ENCODE measurements at places on chromosomes 13 and 19.
A peak's percentile ranks its signal among the peaks of the same experiment; 100 is the strongest.

DNA sequence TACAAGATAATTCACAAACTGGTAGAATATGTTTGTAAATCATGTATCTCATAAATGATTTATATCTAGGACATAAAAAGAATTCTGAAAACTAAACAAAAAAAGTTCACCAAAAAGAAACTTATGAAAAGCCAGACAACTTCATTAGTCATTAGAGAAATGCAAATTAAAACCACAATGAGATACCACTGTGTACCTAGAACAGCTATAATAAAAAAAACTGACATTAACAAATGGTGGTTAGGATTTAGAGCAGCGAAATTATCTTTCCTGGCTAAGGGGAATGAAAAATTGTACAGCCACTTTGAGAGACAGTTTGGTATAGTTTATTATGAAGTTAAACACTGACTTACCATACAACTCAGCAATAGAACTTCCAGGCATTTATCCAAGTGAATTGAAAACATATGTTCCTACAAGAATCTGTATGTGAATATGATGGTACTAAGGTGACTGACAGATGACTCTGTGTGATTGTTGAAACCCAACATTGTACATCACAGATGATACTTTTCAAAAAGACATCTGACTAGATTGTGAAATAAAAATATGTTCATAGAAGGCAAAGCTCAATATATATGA, 41.8 kb downstream of the UGGT2 start:
- DNase-seq = no peak

DNA sequence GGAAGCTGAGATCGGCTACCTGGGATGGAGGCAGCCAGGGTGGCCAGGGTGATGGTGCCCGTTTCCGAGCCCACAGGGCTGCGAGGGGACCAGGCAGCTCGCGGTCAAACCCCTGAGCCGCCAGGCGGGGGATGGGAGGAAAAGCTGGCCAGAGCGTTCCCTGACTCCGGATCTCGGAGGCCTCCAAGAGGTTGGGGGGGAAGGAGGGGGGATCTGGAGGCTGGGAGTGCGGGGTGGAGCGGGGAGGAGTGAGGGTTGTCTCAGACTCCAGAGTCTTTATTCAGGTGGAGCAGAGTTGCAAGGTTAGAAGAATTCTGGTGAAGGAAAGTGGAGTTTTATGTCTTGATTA, 1.1 kb downstream of the CACNG7 start:
- DNase-seq = no peak

- DNase-seq = no peak
These were observed 138.5 kb upstream of the DACH1 start for GRCh38 chr13:72005455-72005854.

DNA sequence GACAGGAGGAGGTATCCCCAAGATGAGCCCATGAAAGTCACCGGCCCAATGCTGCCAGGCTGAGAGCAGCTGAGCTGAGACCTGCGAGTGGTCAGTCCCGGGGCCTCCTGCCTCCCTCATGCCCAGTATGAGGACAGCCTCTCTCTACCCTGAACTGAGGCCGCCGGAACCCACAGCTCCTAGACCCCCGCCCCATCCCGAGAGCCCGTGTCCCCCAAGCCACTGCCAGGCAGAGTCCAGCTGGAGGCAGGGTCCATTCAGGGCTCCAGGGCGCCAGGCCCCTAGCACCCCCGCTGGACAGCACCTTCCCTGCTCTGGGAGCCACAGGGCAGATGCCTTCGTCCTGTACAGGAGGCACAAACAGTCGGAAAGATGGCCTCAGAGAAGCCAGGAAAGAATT, 38.7 kb downstream of the MLLT1 start:
- DNase-seq = no peak

DNA sequence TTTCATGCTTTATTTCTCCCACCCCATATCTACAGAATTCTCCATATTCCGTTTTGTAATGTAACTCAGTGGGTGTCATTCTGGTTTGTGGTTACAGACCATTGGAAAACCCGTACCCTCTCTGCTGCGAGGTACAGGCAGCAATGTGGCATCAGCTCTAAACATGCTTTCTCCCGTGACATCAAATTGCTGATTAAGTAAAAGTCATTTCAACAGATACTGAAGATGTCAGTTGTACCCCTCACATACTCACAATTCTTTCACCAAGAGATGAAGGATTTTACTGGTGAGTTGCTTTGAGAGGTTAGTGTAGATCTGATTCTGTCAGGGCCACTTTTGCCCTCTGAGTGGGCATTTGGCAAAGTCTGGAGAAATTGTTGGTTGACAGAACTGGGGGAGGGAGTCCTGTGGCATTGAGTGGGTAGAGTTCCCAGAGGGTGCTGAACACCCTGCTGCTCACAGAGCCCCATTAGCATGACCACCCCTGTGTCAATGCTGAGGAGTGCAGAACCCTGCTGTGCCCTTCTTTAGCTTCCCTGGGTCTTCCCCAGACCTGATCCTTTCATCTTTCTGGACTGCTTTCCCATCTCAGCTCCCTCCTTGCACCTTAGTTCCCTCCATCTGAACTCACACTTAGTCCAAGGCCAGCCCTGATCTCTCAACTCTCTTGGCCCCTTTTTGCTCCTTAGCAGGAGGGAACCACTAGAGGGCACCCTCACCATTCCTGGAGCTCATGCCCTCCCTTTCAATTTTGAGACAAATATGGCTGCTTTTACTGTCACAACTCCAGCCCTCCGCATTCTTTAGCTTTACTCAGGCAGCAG, 39.9 kb upstream of the CEACAM8 start:
- DNase-seq = no peak

GRCh38 chr13:110965038-110965754, 50.3 kb upstream of the ANKRD10 start:
- DNase-seq = no peak

DNA sequence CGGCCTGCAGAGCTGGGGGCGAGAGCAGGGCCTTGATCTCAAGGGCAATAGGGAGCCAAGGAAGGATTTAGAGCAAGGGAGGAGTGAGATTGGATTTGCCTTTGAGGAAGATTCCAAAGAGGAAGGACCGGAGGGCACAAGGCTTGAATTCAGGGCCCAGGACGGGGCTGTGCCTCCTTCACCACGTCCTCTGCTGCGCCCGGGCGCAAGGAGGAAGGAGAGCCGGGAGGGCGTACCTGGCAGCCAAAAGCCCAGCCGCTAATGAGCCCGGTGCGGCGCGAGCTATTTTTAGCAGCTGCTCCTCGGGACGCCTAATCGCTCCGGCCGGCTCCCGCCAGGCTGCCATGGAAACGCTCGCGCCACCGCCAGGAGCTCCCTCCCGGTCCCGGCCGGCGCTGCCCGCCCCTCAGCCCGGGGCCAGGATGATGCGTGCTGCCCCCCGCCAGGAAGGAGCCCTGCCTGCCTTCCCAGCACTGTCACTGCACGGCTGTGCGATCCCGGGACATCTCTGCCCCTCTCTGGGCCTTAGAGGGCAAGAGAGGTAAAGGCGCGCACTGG, 31.3 kb downstream of the TINCR start:
- DNase-seq = no peak

DNA sequence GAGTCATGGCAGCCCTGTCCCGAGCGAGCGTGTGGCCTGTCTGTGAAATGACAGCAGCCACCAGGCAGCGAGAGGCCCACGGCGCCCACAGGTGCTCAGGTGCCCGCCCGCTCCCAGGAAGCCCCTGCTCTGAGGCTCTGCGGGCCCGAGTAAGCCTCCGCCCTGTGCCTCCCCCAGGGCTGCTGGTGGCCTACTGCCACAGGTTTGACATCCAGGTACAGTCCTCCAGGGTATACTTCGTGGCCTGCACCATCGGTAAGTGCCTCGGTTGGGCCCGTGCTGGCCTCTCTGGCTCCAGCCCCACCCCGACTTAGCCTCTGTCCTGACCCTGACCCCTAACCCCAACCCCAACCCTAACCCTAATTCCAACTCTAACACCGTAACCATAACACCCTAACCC, 15.0 kb upstream of the TMPRSS9 start:
- DNase-seq = no peak

DNA sequence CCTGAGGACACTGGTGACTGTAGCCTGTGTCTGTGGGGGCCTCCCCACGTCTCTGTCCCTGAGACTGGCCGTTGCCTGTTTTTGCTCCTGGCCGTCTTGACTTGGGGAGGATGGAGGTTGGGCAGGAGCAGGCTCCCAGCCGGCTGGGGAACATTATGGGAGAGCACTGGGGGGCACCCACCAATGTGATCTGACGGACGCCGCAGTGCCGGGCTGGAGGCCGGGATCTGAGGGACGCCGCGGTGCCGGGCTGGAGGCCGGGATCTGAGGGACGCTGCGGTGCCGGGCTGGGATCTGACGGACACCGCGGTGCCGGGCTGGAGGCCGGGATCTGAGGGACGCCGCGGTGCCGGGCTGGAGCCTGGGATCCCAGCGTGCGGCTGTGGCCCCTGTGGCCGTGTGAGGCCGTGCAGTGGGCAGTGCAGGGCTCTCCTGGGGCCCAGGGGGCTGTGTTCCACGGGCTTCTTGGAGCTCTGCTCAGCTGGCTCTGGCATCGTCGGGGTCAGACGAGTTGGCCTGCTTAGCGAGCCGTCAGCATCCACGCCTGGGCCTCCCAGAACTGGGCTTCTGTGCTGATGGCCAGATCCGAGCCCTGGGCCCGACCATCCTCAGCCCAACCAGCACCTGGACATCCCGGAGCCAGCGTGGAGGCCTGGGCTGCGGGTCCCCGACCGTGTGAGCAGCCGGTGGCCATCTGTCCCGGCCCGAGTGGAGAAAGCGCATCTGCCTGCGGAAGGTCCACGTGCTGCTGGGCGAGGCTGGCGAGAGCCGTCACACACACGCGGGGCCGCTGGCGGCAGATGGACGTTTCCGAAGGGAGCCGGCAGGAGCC, 45.8 kb downstream of the GAS6 start:
- no peak for DNase-seq

DNA sequence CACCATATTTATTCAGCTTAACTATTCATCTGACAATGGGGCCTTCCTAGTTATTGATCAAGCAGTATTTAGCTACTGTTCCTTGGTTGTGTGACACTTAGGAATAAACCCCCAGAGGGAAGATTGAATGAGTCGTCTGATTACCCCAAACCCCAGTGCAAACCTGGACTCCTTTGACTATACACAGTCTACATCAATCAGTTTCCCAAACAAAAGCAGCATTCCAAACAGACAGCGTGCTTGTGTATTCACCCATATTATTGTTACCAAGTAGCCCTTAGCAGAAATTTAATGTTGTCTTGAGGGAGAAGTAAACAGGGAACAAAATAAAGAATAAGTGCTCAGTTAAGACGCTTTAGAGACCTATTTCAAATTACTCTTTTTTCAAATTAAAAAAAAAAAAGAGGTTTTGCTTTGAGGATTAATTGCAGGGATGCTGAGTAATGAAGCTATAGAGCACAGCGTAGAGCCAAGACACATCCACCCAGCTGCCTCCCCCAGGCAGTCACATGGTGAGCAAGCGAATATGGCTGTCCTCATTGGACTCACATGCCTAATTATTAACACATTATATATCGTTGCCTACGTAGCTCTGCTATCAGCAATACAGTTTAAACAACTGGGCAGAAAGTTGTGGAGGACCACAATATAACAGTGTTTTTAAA, 14.7 kb upstream of the B3GLCT start:
- no peak for DNase-seq

- DNase-seq = no peak
These were observed 67.9 kb upstream of the FRY start for GRCh38 chr13:31963631-31964030.

- DNase-seq = no peak
These were observed 66.9 kb downstream of the MIPEP start for GRCh38 chr13:23822252-23822824.

- no peak for DNase-seq
These were observed 350.7 kb downstream of the LMO7 start for GRCh38 chr13:75986818-75987217.

- no peak for DNase-seq
These were observed 17.3 kb downstream of the CKM start for GRCh38 chr19:45305421-45305820.

GRCh38 chr19:49553451-49554271, 25.9 kb downstream of the RCN3 start:
- DNase-seq = no peak

DNA sequence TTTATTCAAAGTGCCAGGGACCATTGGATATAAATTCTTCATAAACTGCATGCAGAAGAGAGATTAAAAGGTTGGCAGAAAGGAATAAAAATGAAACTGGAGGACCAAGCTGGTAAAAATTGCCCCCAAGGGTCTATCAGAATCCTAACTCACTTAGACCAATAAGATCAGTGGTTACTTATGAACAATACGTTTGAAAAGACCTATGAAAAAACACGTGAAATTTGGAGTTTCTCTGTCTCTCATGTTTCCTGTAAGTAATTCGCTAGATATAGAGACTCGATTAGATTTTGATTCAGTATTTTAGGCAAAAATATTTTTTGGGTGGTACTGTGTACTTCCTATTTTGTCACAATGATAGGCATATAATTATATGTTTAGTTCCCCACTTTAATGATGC, 22.9 kb downstream of the GARRE1 start:
- DNase-seq = no peak

DNA sequence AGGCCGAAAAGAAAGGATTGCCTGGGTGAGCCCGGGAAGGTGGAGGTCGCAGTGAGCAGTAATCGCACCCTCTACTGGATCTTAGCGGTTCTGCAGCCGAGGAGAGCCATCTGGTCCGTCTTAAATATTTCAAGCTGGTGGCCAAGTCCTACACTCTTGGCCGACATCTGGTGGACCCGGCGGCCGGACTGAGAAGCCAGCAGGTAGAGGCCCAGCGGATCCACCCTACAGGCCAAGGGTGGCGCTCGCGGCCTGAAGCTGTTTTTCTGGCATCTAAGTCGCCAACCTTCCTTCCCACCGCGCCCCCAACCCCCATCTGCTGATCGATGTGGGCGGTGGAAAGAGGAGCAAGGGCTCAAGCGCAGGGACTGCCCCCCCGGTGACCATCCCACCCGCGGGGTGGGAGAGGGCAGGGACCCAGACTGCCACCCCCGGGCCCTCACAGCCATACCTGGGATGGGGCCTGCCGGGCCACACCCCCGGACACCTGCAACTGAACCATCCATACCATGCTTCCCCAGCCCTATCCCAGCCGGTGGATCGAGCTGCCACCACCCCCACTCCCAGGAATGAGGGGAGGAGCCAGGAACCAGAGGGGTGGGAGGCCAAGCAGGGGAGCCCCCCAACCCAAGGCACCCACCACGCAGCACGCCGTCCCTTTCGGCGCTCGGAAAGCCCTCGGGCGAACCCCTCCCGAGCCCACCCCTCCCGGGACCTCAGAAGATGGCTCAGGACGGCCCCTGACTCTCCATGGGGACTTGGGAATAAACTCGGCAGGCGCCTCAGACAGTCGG, 46.3 kb upstream of the ZNF730 start:
- DNase-seq = no peak

- peak; percentile 32 for DNase-seq
These were observed 1.2 kb upstream of the KLF16 start for GRCh38 chr19:1864480-1865171.

- DNase-seq = no peak
These were observed 173.9 kb downstream of the ZIC5 start for GRCh38 chr13:99797691-99798090.

- peak; percentile 14 for DNase-seq
These were observed 626 bp upstream of the BCL3 start for GRCh38 chr19:44747739-44748425.

- no peak for DNase-seq
These were observed 15.4 kb downstream of the TLE5 start for GRCh38 chr19:3046698-3047495.

GRCh38 chr13:110280985-110281688, 25.8 kb downstream of the COL4A1 start:
- no peak for DNase-seq

- DNase-seq = no peak
These were observed 153.8 kb upstream of the SOX1 start for GRCh38 chr13:111912991-111913760.
